SJCRH30 (cell line): ENCODE measurements at places on chromosomes 4 and X.

- H3K27ac ChIP-seq, result peak overlapping the region; percentile 51
- no peak overlapping the region for H3K4me3 ChIP-seq
Measured at GRCh38 chrX:77743720-77744119, 42.3 kb downstream of the ATRX start.

GRCh38 chr4:2741626-2742025, 14.5 kb downstream of the TNIP2 start:
- H3K36me3 ChIP-seq, result peaks cover 20% of the 10 kb centered on the region; the same call in 1 of the 2 replicates
- no peaks in the 10 kb centered on the region for H3K4me1 ChIP-seq
- DNase-seq, result no peak
- H3K27me3 ChIP-seq, result no peaks in the 10 kb centered on the region

- no peak overlapping the region for H3K4me3 ChIP-seq
- no peak for DNase-seq
- peaks cover 3% of the 10 kb centered on the region; the same call in 1 of the 2 replicates for H3K36me3 ChIP-seq
- H3K27ac ChIP-seq, result no peak overlapping the region
- H3K27me3 ChIP-seq, result no peaks in the 10 kb centered on the region
Measured at GRCh38 chr4:107945809-107946208, 14.5 kb downstream of the CYP2U1 start.

- no peak overlapping the region for H3K4me3 ChIP-seq
- no peaks in the 10 kb centered on the region for H3K4me1 ChIP-seq
- DNase-seq, result no peak
- no peak overlapping the region for H3K27ac ChIP-seq
- no peaks in the 10 kb centered on the region for H3K27me3 ChIP-seq
Measured at GRCh38 chrX:10875995-10876394, 235.1 kb upstream of the HCCS start.

DNA sequence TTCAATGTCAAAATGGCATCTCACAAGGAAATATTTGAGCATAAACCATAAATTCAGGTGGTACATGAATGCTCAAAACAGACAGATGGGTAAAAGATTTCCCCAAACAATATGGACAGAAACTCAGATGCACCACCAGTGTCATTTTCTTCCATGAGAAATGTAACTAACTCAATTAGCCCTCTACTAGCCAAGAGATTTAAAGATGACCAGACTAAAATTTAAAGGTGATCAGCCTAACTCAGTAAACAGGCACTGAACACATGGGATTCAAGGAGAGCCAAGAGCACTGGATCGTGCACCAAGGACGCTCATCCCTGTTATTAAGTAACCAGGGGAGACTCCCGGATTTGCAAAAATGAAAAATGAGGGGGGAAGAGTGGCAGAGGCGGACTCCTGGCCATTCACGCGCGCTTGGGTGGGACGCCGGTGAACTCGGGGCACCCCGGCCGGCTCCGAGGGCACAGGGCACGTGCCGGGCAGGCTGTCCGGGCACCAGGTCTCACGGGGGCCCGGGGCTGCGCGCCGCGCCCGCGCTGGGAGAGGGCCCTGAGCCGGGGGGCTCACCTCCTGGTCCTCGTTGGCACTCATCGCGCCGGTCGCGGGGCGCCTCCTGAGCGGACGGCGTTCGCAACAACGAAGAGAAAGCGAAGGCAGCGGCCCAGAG, 490 bp downstream of the RWDD4 start:
- peak overlapping the region; percentile 78 for H3K27ac ChIP-seq
- H3K27me3 ChIP-seq, result no peaks in the 10 kb centered on the region
- DNase-seq, result peak; percentile 5
- no peaks in the 10 kb centered on the region for H3K4me1 ChIP-seq

- H3K4me3 ChIP-seq, result no peak overlapping the region
- no peak overlapping the region for H3K27ac ChIP-seq
- H3K36me3 ChIP-seq, result no peaks in the 10 kb centered on the region
- DNase-seq, result no peak
- H3K4me1 ChIP-seq, result peaks cover 28% of the 10 kb centered on the region
Measured at GRCh38 chr4:25101836-25102235, 58.4 kb downstream of the SEPSECS start.

DNA sequence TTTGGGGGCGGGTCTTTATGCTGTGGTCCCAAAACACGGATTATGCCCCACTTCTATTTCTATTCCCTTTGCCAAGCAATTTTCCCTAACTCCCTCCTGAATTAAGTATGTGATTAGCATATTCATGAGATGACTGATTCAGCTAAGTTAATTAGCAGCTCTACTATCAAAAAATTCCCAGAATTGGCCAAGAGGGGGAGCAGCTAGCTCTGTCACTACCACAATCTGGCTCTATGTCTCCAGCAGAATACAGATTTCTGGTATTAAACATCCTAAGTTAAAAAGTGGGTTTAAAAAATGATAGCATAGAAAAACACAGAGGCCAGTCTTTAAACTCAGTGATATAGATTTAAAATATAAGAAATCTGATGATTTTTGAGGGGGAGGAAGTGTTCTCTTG, 80.3 kb downstream of the GPC4 start:
- no peaks in the 10 kb centered on the region; the same call in 1 of the 2 replicates for H3K4me1 ChIP-seq
- H3K4me3 ChIP-seq, result no peak overlapping the region
- no peak overlapping the region for H3K27ac ChIP-seq
- no peaks in the 10 kb centered on the region for H3K27me3 ChIP-seq

DNA sequence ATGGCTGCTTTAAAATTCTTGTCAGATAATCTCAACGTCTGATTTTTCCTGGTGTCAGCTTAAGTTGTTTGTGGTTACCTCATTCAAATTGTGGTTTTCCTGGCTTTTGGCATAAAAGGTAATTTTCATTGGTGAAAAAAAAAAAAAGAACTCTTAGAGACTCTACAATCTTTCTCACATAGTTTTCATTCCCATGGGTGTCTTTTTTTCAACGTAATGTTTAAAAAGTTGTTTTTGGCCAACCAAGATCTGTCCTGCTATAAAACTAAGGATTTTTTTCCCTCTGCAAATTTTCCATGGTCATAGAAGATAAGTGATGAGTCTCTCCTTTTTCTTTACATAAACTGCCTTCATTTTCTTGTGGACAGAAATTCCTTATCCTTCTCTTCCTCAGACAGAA, 28.9 kb upstream of the RPS6KA6 start:
- H3K27ac ChIP-seq, result no peak overlapping the region

DNA sequence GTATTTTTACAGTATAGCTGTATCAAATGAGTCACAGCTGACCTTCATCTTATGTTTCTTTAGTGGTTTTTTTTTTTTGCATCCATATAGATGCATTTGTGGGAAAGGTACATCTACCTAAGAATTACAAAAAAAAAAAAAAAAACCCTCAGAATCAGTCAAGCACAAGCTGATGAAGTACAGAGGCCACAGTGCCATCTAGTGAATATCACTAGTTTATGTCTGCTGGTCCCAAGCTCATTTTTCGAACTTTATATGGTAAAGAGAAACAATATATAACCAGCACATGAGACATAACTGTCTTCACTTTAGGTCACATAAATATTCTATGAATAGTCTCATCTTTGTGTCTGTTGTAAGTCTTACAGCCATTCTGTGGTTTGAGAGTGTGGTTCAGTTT, 220.1 kb downstream of the DLG3 start:
- DNase-seq, result no peak
- H3K36me3 ChIP-seq, result no peaks in the 10 kb centered on the region
- H3K4me1 ChIP-seq, result no peaks in the 10 kb centered on the region
- 0 out of 2 replicates have a peak, but pooled peaks cover 3% of the 10 kb centered on the region for H3K27me3 ChIP-seq

DNA sequence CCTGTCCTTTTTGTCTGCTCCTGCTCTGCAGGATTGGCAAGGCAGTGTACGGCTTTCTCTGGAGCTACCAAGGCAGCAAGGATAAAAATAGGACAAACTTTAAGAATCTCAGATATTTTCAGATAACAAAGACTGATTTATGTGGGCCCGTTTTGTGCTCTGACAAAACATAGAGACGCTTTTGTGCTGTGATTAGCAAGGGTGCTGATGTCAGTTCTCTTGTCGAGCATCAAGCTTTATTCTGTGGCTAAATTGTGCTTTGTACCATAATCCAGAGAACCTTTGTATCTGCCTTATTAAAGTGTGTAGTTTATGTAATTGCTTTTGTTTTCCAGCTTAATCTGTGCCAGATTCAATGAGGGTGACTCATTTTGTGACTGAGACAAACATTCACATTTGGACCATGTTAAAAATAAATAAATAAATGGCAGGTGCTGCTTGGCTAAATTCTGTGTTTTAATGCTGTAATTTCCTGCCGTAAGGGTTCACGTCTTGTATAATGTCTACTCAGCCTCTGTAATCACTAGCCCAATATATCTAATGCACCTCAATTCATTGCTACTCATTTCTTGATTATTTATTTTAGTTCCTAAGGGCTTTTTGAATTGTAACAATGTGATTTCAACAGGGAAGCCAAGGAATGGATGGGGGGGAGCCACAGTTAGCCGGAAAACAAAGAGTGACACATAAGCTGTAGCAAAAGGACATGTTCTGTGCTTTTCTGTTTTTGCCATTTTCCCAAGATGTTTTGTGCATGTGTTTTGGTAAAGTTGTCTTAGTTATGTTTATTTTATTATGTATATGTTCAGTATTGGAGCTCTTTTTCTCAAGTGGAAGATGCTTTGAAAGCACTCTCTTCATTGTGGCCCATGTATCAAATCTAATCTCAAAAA, 75.1 kb downstream of the GAB1 start:
- H3K36me3 ChIP-seq, result peaks cover 2% of the 10 kb centered on the region; the same call in 1 of the 2 replicates
- peaks cover 5% of the 10 kb centered on the region for H3K4me1 ChIP-seq
- H3K4me3 ChIP-seq, result no peak overlapping the region
- DNase-seq, result no peak
- no peaks in the 10 kb centered on the region for H3K27me3 ChIP-seq
- H3K27ac ChIP-seq, result peak overlapping the region; percentile 33

- H3K27ac ChIP-seq, result no peak overlapping the region
- H3K36me3 ChIP-seq, result no peaks in the 10 kb centered on the region
- peaks cover 10% of the 10 kb centered on the region; the same call in 1 of the 2 replicates for H3K4me1 ChIP-seq
- no peak for DNase-seq
- H3K4me3 ChIP-seq, result no peak overlapping the region
Measured at GRCh38 chr4:118866442-118866841, 22.2 kb upstream of the SYNPO2 start.

GRCh38 chr4:173529477-173530325, at the start of gene HAND2:
TSS of gene HAND2 (minus strand) at chr4:173530229. CDS start at chr4:173529289, 940 bp downstream.
- peak; percentile 59 for DNase-seq
- H3K4me1 ChIP-seq, result no peaks in the 10 kb centered on the region
- H3K4me3 ChIP-seq, result peak within 1 kb of the TSS; percentile 65
- no peaks in the 10 kb centered on the region for H3K36me3 ChIP-seq

DNA sequence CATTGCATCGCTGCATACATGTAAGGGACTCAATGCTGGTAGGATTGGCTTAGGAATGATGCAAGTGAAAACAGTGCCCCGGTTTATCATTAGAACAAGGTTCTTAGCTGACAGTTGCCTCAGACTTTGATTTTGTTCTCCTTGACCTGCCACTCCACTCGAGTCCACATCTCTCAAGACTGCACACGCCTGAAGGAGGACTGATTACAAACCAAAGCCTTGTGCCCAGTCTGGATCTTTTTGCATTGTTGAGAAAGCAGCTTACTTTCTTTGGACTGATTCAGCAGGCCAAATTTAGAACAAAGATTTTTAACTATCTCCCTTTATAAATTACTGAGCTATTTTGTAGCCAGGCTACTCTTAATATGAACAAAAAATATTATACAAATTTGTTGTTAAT, 125.6 kb downstream of the PTTG2 start:
- H3K27me3 ChIP-seq, result no peaks in the 10 kb centered on the region
- H3K27ac ChIP-seq, result peak overlapping the region; percentile 34; the same call in 1 of the 2 replicates
- no peak for DNase-seq
- H3K36me3 ChIP-seq, result no peaks in the 10 kb centered on the region

DNA sequence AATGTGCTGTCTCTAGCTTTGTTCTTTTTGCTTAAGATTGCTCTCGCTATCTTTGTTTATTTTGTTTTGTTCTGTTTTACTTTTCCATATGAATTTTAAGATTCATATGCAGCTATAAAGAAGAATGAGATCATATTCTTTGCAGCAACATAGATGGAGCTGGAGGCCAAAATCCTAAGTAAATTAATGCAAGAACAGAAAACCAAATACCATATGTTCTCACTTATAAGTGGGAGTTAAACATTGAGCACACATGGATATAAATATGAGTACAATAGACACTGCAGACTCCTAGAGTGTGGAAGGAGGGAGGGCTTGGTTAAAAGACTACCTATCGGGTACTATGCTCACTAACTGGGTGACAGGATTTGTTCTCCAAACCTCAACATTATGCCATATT, 237.8 kb downstream of the TRAM1L1 start:
- H3K27me3 ChIP-seq, result no peaks in the 10 kb centered on the region
- no peak overlapping the region for H3K27ac ChIP-seq
- H3K4me1 ChIP-seq, result no peaks in the 10 kb centered on the region
- H3K36me3 ChIP-seq, result no peaks in the 10 kb centered on the region
- H3K4me3 ChIP-seq, result no peak overlapping the region
- DNase-seq, result no peak

GRCh38 chr4:94333866-94334265, 8.8 kb downstream of the HPGDS start:
- no peaks in the 10 kb centered on the region for H3K4me1 ChIP-seq
- no peaks in the 10 kb centered on the region for H3K36me3 ChIP-seq
- H3K27ac ChIP-seq, result no peak overlapping the region
- no peaks in the 10 kb centered on the region for H3K27me3 ChIP-seq

DNA sequence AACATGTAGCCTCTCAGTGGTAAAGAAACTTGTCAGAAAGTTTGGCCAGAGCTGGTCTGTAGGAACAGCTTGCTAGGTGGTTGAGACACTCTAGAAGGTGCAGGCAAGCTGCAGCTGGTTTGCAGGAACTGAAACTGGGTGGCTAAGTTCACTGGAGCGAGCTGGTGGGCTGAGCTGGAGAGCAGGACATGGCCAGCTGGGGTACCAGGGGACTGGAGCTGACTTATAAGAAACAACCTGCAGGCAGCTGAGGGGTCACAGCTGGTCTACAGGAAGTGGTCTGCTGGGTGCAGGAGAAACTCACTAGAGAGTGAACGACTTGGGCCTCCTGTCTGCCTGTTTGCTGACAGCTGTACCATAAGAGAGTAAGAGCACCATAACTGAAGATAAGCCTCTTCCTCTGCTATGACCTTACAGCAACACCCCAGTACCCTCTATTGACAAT, 157.1 kb upstream of the LNX1 start:
- no peaks in the 10 kb centered on the region for H3K36me3 ChIP-seq
- H3K4me1 ChIP-seq, result 0 out of 2 replicates have a peak, but pooled peaks cover 3% of the 10 kb centered on the region

DNA sequence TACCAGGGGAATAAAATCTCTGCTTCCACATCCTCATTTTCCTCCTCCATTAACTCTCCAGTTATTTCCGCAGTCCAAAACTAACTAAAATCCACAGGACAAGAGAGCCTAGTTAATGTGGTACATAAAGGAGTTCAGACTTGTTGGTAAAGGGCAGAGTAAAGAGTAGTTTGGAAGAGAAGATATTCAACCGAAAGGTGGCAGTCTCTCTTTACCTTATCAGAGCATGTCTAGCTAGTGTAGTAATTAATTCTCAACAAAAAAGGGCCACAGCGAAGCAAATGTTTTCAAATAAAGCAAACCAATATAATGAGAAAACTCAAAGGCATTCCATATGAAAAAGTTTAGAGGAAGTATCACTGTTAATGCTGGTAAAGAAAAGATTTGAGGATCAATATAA, 286.5 kb downstream of the GLUD2 start:
- no peak for DNase-seq
- no peak overlapping the region for H3K4me3 ChIP-seq
- no peaks in the 10 kb centered on the region for H3K36me3 ChIP-seq
- H3K27ac ChIP-seq, result no peak overlapping the region
- H3K27me3 ChIP-seq, result no peaks in the 10 kb centered on the region
- no peaks in the 10 kb centered on the region for H3K4me1 ChIP-seq
